ENCODE measurements at places on chromosomes 12 and 14. TPM values are rescaled to one million over a fixed set of nuclear protein-coding genes. Genes with fewer than 3 reads are reported as not detected.

GRCh38 chr12:62950317-62950716 lies 15.4 kb upstream of the PPM1H start:
- no peaks in the 10 kb centered on the region for H3K4me1 ChIP-seq
- no peak for DNase-seq
- H3K27me3 ChIP-seq, result no peaks in the 10 kb centered on the region
- no peaks in the 10 kb centered on the region for H3K36me3 ChIP-seq
- no peak overlapping the region for H3K4me3 ChIP-seq
- H3K27ac ChIP-seq, result no peak overlapping the region

- no peak overlapping the region for H3K4me3 ChIP-seq
- DNase-seq, result no peak
- no peaks in the 10 kb centered on the region for H3K36me3 ChIP-seq
- H3K27me3 ChIP-seq, result peaks cover 7% of the 10 kb centered on the region
- H3K27ac ChIP-seq, result no peak overlapping the region
- H3K4me1 ChIP-seq, result no peaks in the 10 kb centered on the region
Observed at GRCh38 chr12:68349220-68349621, 17.1 kb upstream of the MDM1 start.

DNA sequence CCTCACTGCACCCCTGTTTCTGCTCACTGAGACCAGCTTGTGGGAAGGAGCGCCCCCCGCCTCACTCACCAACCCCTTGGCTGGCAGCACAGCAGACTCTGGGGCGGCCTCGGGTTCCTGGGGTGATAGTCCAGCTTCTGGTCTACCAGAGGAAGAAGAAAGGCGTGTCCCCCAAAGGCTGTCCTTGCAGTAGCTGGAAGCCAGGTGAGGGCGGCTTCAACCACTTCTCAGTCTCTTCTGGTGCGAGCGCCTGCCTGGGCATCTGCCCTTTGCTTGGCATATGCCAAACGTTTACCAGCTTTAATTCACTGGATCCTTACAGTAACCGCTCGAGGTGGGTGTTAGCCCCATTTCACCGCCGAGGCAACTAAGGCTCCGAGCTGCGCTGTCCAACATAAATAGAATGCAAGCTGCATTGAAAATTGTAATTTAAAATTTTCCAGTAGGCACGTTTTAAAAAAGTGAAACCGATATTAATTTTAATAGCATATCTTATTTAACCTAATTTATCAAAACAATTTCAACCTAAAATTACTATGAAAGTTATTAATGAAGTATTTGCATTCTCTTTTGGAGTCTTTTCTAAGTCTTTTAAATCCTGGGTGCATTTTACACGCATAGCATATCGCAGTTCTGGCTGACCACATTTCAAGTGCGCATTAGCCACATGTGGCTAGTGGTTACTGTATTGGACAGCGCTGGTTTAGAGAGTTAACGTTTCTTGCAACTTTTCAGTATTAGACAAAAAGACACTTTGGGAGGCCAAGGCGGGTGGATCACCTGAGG lies 872 bp downstream of the FAM177A1 start:
- peak overlapping the region; percentile 95 for H3K27ac ChIP-seq
- H3K4me3 ChIP-seq, result peak overlapping the region; percentile 95
- H3K36me3 ChIP-seq, result no peaks in the 10 kb centered on the region

- H3K27me3 ChIP-seq, result no peaks in the 10 kb centered on the region
- peaks cover 6% of the 10 kb centered on the region for H3K4me1 ChIP-seq
- no peak overlapping the region for H3K27ac ChIP-seq
- DNase-seq, result peak; percentile 16
- H3K4me3 ChIP-seq, result no peak overlapping the region
Observed at GRCh38 chr14:74604157-74604556, 7.9 kb downstream of the LTBP2 start.

TMCC3 gene
- 21.2 TPM for total RNA-seq

- no peaks in the 10 kb centered on the region for H3K36me3 ChIP-seq
- no peak overlapping the region for H3K27ac ChIP-seq
- no peak overlapping the region for H3K4me3 ChIP-seq
Observed at GRCh38 chr12:107235600-107235999, 142.3 kb upstream of the CRY1 start.

DNA sequence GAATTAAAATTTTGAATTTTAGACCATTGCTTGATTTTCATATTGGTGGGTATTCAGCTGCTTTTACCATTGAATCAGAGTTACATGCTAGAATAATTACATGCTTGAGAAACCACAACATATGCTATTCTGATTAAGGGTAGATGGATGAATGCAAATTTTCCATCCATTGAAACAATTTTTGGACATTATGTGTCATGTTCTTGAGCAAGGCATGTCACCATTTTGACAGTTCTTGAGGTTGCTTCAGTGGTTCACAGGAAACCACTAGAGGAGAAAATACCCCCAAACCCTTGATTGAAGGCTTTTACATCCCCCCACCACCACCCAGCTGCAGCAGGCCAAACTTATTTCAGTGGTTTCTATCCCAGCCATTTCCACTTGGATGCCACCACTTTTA lies 13.5 kb downstream of the UBR7 start:
- H3K27ac ChIP-seq, result no peak overlapping the region
- no peaks in the 10 kb centered on the region for H3K27me3 ChIP-seq
- no peak for DNase-seq
- H3K4me3 ChIP-seq, result no peak overlapping the region
- H3K4me1 ChIP-seq, result no peaks in the 10 kb centered on the region
- peaks cover 16% of the 10 kb centered on the region for H3K36me3 ChIP-seq

KRT83 gene
- not detected for total RNA-seq

PLA2G1B gene
- not detected for total RNA-seq

GRCh38 chr12:116104167-116104767 lies 173.2 kb downstream of the MED13L start:
- H3K27me3 ChIP-seq, result no peaks in the 10 kb centered on the region
- H3K4me3 ChIP-seq, result no peak overlapping the region
- peaks cover 28% of the 10 kb centered on the region for H3K4me1 ChIP-seq
- no peak overlapping the region for H3K27ac ChIP-seq
- DNase-seq, result no peak
- H3K36me3 ChIP-seq, result no peaks in the 10 kb centered on the region

DNAH10 gene
- 0.04 TPM for total RNA-seq

- no peaks in the 10 kb centered on the region for H3K27me3 ChIP-seq
- DNase-seq, result no peak
- no peak overlapping the region for H3K4me3 ChIP-seq
- no peaks in the 10 kb centered on the region for H3K36me3 ChIP-seq
- H3K4me1 ChIP-seq, result peaks cover 41% of the 10 kb centered on the region
Observed at GRCh38 chr14:89425931-89426330, 8.9 kb upstream of the FOXN3 start.

DNA sequence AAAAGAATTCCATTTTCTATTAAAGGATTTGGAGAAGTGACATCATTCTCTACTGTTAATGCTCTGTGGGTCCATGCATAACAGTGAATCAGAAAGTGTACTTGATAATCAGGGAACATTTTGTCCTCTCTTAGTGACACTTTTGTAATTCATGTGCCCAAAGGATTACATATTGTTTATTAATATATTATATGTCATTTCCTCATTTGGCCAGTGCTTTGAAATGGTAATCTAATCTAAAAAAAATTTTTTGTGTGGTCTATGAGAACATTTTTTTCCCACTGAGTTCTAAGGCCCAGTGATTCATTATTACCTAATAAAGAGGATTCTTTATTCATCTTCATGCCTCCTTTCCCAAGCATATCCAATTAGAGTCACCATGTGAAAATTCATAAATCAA lies 79.7 kb upstream of the MYF6 start:
- H3K27ac ChIP-seq, result peak overlapping the region; percentile 70
- DNase-seq, result no peak

GRCh38 chr14:75143761-75144527 lies 17.1 kb upstream of the NEK9 start:
- DNase-seq, result no peak
- peaks cover 20% of the 10 kb centered on the region for H3K36me3 ChIP-seq
- H3K27me3 ChIP-seq, result no peaks in the 10 kb centered on the region

NUP37 gene
- total RNA-seq, result 19.9 TPM

FOS gene
- 71.1 TPM for total RNA-seq

SELPLG gene
- total RNA-seq, result 2.0 TPM

DNA sequence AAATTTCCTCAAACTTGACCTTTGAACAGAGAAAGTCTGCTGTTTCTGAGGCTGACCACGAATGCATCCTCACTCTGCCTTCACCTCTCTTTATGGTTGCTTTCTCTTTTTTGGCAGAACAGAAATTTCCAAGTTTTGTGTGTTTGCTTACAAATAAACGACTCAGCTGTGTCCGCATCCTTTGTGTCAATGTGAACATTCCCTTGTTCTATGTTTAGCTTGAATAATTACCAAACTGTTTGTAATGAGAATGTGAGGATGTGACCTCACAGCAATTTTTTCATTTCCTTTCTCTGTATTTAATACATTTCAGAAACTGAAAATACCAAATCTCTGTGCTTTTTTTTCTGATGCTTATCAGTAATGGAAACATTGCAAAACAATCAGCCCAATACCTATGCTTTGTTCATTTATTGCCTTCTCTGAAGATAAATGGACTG lies 410.9 kb downstream of the EGLN3 start:
- H3K27ac ChIP-seq, result no peak overlapping the region
- no peaks in the 10 kb centered on the region for H3K4me1 ChIP-seq
- no peaks in the 10 kb centered on the region for H3K36me3 ChIP-seq
- no peak overlapping the region for H3K4me3 ChIP-seq

TSPAN19 gene
- not detected for total RNA-seq

GRCh38 chr14:79254069-79254775 lies 957.1 kb downstream of the DIO2 start:
- H3K27ac ChIP-seq, result no peak overlapping the region
- H3K4me1 ChIP-seq, result no peaks in the 10 kb centered on the region
- H3K4me3 ChIP-seq, result no peak overlapping the region
- DNase-seq, result no peak
- H3K36me3 ChIP-seq, result no peaks in the 10 kb centered on the region
- H3K27me3 ChIP-seq, result no peaks in the 10 kb centered on the region

GRCh38 chr12:68294251-68294650 lies 37.9 kb downstream of the MDM1 start:
- H3K36me3 ChIP-seq, result no peaks in the 10 kb centered on the region
- no peak for DNase-seq

- no peak overlapping the region for H3K4me3 ChIP-seq
- H3K4me1 ChIP-seq, result no peaks in the 10 kb centered on the region
- no peak overlapping the region for H3K27ac ChIP-seq
- no peaks in the 10 kb centered on the region for H3K27me3 ChIP-seq
Observed at GRCh38 chr14:52259434-52259833, 8.1 kb upstream of the PTGDR start.

DNA sequence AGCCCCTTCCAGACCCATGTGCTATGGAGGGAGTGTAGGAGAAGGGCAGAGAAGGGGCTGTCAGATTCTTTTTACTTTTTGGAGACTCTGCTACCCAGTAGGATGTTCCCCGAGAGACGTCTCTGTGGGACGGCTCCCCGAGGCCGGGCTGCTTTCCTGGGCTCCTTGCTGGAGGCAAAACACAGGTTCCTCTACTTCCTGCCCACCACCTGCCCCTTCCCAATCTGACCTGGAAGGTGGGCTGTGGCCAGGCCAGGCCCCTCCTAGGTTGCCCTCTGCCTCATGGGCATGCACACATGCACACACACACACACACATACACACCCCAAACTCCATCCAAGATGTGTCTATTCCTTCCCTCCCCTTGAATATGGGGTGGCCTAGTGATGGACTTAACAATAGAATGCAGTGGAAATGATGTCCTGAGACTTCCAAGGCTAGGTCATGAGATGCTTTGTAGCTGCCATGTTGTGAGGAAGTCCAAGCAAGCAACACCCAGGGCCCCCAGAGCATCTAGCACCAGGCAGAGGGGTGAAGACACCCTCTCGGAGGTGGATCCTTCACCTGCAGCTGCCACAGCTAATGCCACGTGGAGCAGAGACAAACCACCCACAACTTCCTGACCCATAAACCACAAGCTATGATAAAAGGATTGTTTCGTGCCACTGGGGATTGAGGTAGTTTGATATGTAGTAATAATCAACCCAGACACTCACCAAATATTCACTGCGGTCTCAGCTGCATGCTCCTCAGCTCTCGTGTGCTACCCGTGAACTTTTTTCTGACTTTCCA lies 1.6 kb upstream of the ASB2 start:
- H3K36me3 ChIP-seq, result peaks cover 4% of the 10 kb centered on the region
- peak overlapping the region; percentile 83 for H3K4me3 ChIP-seq
- no peak for DNase-seq
- peak overlapping the region; percentile 98 for H3K27ac ChIP-seq
- peaks cover 41% of the 10 kb centered on the region for H3K4me1 ChIP-seq
- H3K27me3 ChIP-seq, result no peaks in the 10 kb centered on the region

MAP3K9 gene
- total RNA-seq, result 2.4 TPM

GRCh38 chr12:10617863-10618262 lies 4.5 kb upstream of the MAGOHB start:
- H3K36me3 ChIP-seq, result no peaks in the 10 kb centered on the region
- H3K27ac ChIP-seq, result no peak overlapping the region
- DNase-seq, result no peak
- H3K4me1 ChIP-seq, result no peaks in the 10 kb centered on the region
- no peaks in the 10 kb centered on the region for H3K27me3 ChIP-seq
